Activated T-cell treated with anti-CD3 and anti-CD28 coated beads for 48 hours (primary cell): ENCODE measurements at places on chromosomes 11 and 22.

- DNase-seq: no peak
Measured at GRCh38 chr11:58060535-58060934, 29.8 kb downstream of the OR6Q1 start.

GRCh38 chr11:20032577-20033260 lies 127.6 kb downstream of the DBX1 start:
- DNase-seq: no peak

GRCh38 chr11:64887757-64888405 lies 9.5 kb upstream of the EHD1 start:
- DNase-seq: peak; percentile 84

DNA sequence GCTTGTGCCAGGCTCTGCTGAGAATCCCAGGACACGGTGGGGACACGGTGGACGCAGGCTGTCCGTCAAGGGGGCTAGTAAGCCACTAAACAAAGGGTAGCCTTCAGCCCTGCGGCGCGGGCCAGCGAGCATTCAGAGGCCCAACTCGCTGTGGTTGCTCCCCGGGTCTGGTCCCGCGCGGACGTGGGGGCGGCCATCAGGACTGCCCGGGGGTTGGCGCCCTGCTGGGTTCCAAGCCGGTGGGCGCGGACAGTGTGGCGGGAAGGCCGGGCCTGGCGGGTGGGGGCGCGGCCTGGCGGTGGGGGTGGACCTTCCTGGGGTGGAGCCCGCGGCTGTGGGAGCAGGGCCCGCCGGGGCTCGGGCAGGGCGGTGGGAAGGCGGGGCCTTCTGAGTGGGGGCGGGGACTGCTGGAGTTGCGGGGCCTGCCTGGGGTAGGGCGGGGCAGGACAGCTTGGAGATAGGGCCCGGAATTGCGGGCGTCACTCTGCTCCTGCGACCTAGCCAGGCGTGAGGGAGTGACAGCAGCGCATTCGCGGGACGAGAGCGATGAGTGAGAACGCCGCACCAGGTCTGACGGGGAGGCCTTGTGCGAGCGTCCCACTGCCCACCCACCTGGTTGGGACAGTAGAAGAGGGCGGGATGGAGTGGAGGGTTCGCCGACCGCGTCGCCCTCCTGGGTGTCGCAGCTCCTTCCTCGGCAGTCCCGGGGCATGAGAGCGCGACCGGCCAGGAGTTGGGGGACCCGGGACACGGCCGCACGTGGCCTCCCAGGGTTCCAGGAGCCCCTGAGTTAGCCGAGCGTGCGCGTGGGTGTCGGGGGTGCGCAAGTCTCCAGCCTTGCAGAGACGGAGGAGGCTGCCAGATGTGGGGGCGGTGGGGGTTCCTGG lies at the start of gene SERHL2:
Gene SERHL2, plus strand, starts transcription at position 482 of the 887 bp plus-strand sequence. Its CDS starts 65 bp downstream, at position 547.
- peak; percentile 82 for DNase-seq

GRCh38 chr22:46935506-46936377 lies 173.3 kb downstream of the TBC1D22A start:
- DNase-seq: no peak

DNA sequence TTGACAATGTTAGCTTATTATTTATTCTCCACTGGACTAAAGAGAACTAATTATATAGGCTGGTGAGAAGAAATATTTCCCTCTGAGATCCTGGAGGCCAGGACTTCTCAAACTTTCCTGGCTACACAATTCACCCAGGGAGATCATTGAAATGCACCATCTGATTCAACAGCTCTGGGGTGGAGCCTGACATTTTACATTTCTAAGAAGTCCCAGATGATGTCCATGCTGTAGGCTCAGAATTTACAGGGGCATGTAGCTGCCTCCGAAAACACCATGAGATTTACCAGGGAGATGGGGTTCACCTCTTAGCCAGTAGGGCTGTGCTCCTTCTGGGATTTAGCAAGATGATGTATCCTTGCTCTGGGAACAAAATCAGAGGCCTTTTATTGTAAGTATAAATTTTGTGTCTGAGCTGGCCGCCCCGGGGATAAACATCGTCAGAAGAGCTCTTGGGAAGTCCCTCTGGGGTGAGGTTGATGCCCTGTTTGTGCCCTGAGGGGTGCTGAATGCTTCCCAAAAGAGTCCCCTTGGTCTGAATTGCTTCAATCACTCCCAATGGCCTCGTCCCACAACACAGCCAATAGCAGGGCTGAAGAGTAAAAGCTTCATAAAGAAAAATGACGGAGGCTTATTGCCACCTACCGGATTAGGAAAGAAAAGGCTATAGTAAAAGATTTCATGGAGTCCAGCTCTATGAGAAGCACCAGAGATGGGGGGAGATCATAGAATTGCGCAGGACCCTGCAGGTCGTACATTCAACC lies 33.4 kb upstream of the API5 start:
- DNase-seq: no peak

- DNase-seq: no peak
Measured at GRCh38 chr11:44629732-44630345, 64.4 kb downstream of the CD82 start.

- DNase-seq: no peak
Measured at GRCh38 chr11:72239849-72240460, 4.0 kb downstream of the PHOX2A start.

DNA sequence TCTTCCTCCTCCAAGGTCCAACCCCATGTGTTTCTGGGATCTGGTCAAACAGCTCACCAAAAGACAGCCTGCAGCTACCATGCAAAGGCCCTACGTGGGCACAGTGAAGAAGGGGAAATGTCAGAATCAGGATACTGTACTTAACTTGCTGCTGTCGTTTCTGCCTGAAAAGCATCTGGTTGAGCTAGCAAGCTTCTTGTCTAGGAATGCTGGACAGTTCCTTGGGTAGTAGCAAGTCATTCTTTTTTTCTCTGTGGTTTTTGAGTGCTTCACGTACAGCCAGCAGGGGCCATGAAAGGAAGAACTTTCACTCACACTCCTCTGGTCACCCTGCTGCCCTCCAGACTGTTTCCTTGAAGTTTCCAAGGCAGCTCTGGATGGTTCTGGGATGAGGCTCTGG lies 24.7 kb downstream of the RCOR2 start:
- no peak for DNase-seq

DNA sequence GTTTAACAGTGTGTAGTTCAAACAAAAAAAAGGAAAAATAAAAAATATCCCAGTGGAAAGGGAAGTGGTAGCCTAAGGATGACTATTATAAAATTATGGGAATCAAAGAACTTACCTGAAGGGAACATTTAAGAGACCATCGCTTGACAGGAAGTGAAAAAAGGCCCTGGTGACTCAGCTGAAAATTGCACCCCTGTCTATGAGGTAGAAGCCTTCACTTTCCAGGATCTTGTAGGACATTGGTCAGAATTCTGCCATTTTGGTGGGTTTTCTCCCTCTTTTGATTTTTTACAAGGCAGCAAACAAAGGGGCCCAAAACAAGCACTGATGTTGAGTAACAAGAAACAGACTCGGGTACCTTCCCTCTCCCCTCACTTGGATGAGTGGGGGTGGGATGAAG lies 15.6 kb downstream of the DDX17 start:
- DNase-seq: no peak

DNA sequence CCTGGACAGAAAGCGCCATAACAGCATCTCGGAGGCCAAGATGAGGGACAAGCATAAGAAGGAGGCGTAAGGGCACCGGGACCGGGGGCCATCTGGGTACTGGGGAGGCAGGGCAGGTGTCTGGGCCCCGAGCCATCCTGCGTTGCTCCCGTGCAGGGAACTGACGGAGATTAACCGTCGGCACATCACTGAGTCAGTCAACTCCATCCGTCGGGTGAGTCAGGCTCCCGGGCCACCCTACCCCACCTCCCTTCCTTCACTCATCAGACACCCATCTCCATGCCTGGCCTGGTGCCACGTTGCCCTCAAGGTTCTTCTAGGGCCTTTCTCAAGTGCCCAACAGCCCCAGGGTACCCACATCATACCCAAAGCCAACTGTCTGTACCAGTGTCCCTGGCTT lies 15.0 kb downstream of the PLCB3 start:
- DNase-seq: no peak

- no peak for DNase-seq
Measured at GRCh38 chr22:50001388-50002231, 11.0 kb downstream of the IL17REL start.

- DNase-seq: no peak
Measured at GRCh38 chr11:35945137-35945518, 1.3 kb downstream of the LDLRAD3 start.

DNA sequence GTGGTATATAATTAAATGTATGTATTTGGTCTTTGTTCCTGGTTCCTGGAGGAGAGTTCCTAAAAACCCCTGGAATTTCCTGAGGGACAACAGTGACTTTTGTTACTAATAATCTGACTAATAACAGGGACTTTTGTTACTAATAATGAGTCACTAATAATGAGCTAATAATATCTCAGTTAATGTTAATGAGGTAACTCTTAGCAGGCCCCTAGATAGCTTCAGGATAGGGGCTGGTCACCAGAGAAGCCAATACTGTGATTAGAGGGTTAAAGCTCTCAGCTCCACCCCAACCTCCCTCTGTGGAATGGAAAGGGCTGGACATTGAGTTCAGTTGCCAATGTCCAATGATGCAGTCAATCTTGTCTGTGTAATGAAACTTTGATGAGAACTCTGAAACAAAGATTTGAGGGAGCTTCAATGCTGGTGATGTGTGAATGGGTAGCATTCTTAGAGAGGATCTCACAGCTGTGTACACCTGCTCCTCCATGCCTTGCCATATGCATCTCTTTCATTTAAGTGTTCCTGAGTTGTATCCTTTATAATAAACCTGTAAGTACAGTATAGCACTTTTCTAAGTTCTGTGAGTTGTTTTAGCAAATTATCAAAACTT lies 1431.4 kb upstream of the TENM4 start:
- no peak for DNase-seq

- no peak for DNase-seq
Measured at GRCh38 chr11:28615542-28615941, 507.4 kb downstream of the METTL15 start.
